ENCODE measurements at places on chromosomes 2 and 18. TPM values are rescaled to one million over a fixed set of nuclear protein-coding genes. Genes with fewer than 3 reads are reported as not detected.

L3MBTL4 gene
- 10.8 TPM for polyA plus RNA-seq

ST6GAL2 gene
- not detected for polyA plus RNA-seq

PCARE gene
- not detected for polyA plus RNA-seq

PID1 gene
- polyA plus RNA-seq: 0.08 TPM

REV1 gene
- polyA plus RNA-seq: 71.8 TPM

MARCHF4 gene
- not detected for polyA plus RNA-seq

PTPRN gene
- polyA plus RNA-seq: 0.24 TPM

MYO1B gene
- 36.9 TPM for polyA plus RNA-seq

IL1B gene
- 0.08 TPM for polyA plus RNA-seq

MOGAT1 gene
- polyA plus RNA-seq: 0.98 TPM

HK2 gene
- 101 TPM for polyA plus RNA-seq

RTP5 gene
- polyA plus RNA-seq: not detected

GCFC2 gene
- 26.8 TPM for polyA plus RNA-seq

BUB1 gene
- 15.2 TPM for polyA plus RNA-seq

SCN1A gene
- 19.9 TPM for polyA plus RNA-seq

FTCDNL1 gene
- polyA plus RNA-seq: 0.65 TPM

SLC4A5 gene
- 0.50 TPM for polyA plus RNA-seq

ALPG gene
- not detected for polyA plus RNA-seq

EVA1A gene
- polyA plus RNA-seq: 57.5 TPM

ASAP2 gene
- 15.5 TPM for polyA plus RNA-seq

CPS1 gene
- 17.6 TPM for polyA plus RNA-seq

ATP6V1C2 gene
- 0.10 TPM for polyA plus RNA-seq

MAP2 gene
- not detected for polyA plus RNA-seq

FSIP2 gene
- not detected for polyA plus RNA-seq

CRYGC gene
- polyA plus RNA-seq: 0.20 TPM

SAG gene
- polyA plus RNA-seq: not detected

CFAP221 gene
- not detected for polyA plus RNA-seq

ADAM23 gene
- polyA plus RNA-seq: not detected

SCYGR4 gene
- not detected for polyA plus RNA-seq
